ENCODE measurements at places on chromosomes 4 and X.

DNA sequence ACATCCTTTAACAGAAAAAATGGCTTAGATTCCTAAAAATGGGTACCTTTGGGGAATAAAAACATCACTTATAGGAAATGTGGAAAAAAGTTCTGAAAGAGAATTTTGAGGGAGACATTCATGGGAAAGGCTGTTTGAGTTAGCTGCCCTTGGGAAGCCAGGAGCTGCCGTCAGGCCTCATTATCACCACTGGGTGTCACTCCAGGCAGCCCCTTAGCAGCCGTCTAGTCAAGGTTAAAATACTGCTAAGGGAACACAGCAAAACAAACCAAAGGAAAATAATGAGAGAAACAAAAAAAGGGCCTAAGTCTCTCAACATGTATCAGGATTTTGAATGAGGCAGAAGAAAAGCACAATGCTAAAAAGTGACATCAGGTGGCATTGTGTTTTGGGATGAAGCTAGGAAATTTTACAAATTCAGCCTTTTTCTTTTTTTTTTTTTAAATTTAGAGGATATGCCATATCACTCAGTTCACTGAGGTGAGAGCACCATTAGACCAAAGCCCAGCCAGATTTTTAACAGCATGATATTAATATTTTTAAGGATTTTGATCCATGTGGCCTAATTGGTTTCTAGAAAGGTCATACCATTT, 235.3 kb downstream of the GPAT3 start:
- peak; percentile 7 for DNase-seq

GRCh38 chr4:3212391-3213105, 36.4 kb upstream of the MSANTD1 start:
- DNase-seq: no peak

DNA sequence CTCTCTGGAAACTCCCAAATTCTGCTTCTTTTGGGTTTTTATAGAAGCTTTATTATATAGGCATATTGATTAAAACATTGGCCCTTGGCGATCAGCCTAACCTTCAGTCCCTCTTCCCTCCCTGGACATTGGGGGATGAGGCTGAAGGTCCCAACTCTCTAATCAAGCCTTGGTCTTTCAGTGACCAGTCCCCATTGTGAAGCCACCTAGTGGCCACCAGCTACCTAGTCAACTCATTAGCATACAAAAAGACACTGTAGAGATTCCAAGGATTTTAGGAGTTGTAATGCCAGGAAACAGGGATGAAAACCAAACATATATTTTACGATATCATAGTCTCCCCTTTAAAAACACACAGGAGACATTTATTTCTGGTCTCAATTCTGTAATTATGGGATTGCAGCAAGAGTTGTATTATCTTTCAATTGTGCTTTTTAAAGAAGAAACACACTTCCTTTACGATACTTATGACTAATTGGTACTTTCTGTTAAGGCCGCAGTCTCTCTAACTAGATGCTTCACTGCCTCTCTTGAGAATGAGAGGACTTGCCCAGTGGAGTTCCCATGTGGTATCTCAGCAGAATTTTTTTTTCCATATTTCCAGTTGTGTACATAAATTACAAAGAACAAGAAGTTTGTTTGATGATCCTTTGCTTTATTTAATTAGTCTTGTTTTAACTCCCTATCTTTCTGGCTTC, 58.2 kb downstream of the WDR17 start:
- peak; percentile 4 for DNase-seq

- no peak for DNase-seq
These were observed 937.6 kb upstream of the SLIT2 start for GRCh38 chr4:19314116-19314515.

- no peak for DNase-seq
These were observed 59.0 kb downstream of the ING2 start for GRCh38 chr4:183563874-183564273.

DNA sequence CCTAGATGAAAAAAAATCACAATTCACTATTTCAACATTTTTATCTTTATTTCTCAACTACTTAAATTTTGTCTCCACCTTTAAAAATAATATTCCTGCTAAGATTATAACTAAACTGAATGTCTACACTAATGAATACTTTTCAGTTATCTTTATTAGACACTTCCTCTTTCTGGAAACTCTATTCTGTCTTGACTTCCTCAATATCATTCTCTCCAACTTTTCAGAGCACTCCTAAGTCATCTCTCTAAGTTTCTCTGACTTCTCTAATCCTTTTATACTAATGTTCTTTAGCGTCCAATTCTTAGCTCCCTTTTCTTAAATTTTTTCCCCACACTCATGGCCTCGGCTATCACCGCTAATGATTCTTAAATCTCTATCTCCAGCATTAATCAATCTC, 374.2 kb downstream of the FBXO8 start:
- DNase-seq: no peak

- DNase-seq: no peak
These were observed 77.6 kb downstream of the NAT8L start for GRCh38 chr4:2136726-2137125.

DNA sequence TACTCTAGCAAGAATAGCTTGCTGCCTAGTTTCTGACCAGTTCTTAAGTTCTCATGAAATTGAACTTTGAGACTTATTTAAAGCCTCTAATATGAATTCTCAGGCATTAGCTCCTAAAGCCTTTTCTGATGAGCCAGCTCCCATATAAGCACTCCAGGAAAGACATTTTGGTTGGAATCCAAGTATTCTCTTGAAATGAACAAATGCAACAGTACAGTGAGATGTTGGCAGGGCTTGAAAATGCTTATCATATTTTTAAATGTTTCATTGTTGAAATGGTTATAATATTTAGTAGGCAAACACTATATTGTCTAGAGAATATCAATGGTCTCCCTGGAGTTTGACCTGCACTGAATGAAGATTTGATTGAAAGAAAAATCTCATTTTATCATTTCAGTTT, 240.3 kb downstream of the ANK2 start:
- no peak for DNase-seq

- DNase-seq: no peak
These were observed 10.5 kb downstream of the MSX1 start for GRCh38 chr4:4869731-4870571.

DNA sequence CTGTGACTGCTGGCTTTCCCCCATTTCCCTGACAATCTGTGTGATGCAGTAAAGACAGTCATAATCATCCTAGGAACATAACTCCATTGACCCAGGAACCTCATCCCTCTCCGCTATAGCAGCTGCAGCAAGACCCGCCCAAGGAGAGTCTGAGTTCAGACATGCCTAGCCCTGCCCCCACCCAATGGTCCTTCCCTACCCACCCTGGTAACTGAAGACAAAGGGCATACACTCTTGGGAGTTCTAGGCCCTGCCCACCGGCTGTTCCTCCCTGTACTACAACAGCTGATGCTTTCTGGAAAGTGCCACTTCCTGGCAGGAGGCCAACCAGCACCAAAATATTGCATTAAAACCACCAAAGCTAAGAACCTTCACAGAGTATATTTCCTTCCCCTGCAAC, 1035.6 kb downstream of the C4orf33 start:
- DNase-seq: no peak

DNA sequence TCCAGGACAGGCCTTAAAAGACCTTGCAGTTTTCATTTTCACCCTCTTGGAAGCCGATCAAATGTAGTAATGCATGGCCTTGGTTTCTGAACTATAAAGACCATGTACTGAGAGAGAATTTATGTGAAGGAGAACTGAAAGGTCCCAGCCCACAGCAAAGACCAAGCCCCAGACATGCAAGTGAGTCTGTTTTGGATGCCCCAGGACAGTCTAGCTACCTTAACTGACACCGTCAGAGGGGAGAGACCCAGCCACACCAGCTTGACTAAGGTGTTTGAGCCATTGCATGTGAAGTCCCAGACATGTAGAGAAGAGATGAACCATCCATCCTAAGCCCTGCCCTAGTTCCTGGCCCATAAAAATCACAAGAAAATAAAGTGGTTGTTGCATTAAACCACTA, 316.8 kb upstream of the GATB start:
- no peak for DNase-seq

GRCh38 chr4:144721994-144722393, 76.0 kb downstream of the HHIP start:
- no peak for DNase-seq

DNA sequence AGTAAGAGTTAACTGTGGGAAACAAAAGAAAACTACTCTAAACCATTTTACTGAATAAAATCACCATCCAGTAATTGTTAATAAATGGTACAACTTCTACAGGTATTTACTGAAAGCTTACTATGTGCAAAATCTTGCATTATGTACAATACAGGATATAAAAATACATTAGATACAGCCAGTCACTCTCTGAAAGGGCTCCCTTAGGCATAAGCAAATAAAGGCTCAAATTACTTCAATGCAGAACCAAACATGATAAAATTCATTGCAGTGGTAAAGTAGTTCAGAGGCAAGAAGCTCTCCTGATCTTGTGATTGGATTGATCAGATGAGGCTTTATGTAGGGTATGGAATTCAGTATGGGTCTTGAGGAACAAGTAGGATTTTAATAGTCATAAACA, 100.2 kb downstream of the KLHL13 start:
- no peak for DNase-seq

DNA sequence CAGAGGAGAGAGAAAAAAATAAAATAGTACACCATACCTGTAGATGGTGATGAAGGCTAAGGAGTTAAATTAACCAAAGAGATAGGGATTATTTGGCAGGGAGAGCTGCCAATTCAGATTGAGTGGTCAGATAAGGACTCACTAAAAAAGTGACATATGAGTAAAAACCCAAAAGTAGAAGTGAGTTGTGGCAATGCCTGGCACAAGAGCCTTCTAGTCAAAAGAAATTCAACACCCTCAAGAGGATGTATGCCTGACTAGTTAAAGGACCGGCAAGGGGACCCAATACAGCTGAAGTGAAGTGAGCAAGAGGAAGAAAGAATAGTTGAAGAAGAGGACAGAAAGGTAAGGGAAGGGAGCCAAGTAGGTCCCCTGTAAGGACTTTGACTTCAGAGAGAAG, 34.9 kb downstream of the ELF2 start:
- no peak for DNase-seq

Data from activated CD8-positive, alpha-beta T cell treated with anti-CD3 and anti-CD28 coated beads for 36 hours (primary cell).